NCI-H748 treated with DMSO at 0.1 percent for 48 hours (cell line): ENCODE measurements at places on chromosomes 12 and 14.

GRCh38 chr12:75751769-75752471 lies 240.5 kb upstream of the KRR1 start:
- no peak for DNase-seq

DNA sequence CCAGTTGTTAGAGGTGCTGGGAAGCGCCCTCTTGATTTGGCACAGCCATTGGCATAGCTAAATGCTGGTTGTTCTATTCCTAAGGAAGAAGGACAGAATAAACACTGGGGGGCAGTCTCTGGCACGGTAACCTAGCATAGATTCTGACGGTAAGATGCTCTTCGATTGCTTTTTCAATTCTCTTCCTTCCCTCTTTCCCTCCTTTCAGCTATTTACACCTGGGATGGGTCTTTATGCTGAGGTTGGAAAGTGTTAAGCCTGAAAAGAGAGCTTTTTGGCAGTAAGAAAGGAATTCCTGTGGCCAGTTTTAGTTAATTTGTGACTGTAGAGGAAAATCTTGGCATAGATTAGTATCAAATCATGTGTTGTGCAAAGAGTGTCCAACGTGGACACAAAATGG lies 162.8 kb downstream of the SNAPC1 start:
- peak; percentile 47 for DNase-seq

- DNase-seq = no peak
These were observed 1.5 kb downstream of the IRF2BPL start for GRCh38 chr14:77026930-77027537.

DNA sequence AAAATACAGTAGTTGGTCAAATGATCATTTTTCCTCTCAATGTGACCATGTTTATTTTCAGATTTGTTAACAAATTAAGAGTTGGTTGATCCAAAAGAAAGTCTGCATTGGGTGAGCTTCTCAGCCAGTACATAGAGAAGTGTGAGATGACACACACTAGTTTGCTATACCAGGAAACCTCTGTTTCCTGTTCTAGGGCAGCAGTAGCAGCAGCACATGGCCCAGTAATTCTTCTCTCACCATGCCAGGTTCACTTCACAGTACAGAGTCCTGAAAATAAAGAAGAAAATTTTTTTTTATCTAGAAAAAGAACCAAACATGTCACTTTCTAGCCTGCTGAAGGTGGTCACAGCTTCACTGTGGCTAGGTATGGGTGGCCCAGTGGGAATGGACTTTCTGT lies 250.2 kb upstream of the OR4E1 start:
- DNase-seq = no peak

- DNase-seq = no peak
These were observed 41.6 kb upstream of the CAPRIN2 start for GRCh38 chr12:30796313-30796780.

- no peak for DNase-seq
These were observed 28.4 kb upstream of the SFSWAP start for GRCh38 chr12:131682510-131682895.

DNA sequence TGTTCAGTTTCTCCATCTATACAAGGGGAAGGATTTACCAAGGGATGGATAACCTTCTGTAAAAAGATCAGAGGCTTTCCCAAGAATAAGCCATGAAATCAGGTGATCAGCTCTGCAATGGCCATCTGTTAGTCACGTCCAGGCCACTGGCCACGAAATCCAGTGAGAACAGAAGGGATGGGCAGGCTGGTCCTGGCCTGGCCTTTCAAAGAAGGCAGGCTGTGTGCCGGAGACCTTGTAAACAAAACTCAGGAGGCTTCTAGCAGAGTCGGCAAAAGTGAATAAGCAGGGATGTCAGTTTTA lies 68.5 kb downstream of the RNF34 start:
- no peak for DNase-seq

DNA sequence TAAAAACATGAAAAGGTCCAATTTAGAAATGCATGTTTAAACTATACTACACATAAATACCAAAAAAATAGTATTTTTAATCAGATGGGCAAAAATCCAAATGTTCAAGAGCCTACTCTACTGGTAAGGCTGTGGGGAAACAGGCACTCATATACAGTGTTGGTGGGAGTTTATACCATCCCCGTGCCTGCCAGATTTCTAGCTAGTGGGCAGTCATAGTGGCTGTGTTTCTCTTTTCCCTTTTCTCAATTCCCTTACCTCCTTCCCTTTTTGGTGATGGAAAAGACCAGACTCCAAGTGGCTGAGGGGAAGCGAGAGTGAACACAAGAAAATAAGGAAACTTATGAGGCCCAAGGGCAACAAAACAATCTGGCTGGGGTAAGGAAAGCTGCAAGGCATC lies 14.7 kb downstream of the ZNF641 start:
- DNase-seq = no peak

- DNase-seq = no peak
These were observed 663.8 kb upstream of the FOXG1 start for GRCh38 chr14:28102814-28103213.
